ENCODE measurements at places on chromosomes 7 and 10.

DNA sequence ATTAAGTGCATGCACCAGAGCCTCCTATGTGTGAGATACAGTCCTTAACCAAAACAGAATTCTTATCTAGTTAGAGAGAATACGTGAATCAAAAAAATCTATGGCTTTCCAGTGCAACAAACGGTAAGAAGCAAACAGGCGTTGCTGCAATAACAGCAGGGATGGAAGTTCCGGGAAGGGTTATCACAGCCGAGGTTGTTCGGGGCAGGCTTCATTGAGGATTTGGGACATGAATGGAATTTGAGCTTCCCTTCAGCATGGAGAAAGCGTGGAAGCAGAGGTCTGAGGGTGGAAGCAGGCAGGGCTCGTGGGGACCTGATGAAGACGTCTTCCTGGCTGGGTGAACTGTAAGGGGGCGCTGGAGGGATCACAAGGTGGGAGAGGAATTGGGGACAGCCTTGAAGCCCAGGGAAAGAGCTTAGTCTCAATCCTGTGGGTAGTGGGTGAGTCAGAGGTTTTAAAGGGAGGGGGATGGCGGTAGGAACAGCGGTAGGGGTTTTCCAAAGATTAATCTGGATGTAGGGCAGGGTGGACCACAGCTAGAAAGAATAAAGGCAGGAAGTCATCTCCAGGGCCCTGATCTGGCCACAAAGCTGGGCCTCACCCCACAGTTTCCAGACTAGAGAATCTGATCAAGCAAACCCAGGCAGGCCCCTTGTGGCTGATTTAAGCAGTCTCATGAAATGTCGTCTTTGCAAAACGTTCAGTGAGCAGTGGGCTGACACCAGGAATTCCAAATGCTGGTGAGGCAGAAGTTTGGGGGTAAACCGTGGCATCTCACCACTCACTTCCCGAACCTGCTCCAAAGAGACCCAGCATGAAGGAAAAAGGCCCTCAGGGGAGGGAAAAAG lies 65.1 kb downstream of the CALML3 start:
- peak; percentile 28 for DNase-seq

DNA sequence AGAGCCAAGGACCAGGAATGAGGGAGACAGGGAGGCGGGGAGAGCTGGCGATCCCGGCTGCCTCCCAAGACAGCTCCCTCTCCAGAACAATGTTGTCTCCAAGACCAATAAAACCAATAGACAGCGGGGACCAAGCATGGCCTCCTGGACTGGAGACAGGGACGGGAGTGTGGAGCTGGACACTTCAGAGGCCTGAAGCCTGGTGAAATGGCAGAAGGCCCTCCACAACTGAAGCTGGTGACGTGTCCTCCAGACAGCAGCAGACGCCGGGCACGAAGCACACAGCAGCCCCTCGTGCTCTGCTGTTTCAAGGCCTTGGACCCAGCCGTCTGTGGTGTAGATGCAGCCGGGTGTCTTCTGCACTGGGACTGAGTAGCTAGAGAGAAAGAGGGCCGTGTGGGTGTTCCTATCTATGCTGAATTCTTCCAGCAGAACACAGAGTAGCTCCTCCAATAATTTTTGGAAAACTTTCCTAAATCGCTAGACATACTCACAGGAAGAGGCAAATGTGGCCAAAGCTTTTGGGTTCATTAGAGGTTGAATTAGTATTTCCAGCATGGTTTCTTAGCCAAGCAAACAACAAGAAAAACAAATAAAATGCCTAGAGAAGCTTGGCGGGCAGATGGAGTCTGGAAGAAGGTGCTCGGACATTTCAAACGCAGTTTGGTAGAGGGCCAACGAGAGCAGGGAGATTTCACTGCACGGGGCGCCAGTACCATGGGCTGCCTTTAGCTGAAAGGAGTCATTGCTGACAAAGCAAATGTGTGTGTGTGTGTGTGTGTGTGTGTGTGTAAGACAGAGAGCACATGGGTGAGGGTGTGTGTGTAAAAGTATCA lies 570.4 kb downstream of the TCERG1L start:
- no peak for DNase-seq

DNA sequence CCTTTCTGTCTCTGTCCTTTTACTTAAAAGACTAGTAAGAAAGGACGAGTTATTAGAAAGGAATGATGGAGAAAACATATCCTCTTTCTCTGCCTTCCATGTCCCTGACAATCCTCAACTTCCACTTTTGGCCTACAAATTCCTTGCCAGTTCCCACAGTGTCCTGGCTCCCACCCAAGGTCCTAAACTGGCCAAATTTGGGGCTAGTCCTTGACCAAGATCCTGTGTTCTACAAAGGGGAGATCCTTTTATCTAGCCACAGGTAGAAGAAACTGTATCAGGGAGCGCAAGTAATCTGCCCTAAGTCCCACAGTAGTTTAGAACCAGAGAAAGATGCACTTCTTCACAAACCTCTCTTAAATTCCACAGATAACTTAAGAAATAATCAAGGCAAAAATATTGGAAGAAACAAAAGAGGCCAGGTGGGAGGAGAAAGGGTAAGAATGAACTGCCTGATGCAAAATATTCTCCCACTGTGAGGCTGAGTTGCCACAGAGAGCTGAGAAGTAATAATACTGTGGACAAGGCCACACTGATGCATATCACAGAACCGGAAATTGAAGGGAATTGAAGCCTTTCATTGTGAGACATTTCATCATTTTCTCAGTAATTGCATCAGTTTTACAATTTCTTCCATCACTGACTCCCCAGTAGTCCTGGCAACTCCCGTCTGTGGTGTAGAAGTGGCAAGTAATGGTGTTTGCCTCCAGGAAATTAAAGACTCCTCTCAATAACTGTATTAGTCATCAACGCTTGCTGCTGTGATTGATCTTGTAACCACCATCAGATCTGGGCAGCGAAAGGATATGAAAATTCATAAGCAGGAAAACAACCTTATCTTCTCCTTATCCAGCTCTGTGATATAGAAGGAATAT lies 47.2 kb downstream of the DNAJC12 start:
- DNase-seq = peak; percentile 73

DNA sequence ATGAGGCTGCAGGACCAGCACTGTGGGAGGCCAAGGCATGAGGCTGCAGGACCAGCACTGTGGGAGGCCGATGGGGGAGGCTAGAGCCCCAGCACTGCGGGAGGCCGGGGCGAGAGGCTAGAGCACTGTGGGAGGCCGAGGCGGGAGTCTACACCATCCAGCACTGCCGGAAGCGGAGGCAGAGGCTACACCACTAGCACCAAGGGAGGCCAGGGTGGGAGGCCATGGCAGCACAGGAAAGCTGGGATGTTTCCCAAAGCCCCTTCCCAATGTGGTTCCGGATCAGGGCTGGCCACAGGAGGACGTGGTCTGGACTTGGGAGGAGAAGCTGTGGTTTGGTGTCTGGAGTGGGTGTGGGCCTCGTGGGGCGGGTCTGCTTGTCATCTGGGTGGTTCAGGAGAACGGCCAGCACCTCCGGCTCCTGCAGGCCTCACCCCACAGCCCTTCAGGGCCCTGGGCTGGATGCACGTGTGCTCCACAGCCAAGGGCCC lies 43.6 kb downstream of the PDGFA start:
- no peak for DNase-seq

DNA sequence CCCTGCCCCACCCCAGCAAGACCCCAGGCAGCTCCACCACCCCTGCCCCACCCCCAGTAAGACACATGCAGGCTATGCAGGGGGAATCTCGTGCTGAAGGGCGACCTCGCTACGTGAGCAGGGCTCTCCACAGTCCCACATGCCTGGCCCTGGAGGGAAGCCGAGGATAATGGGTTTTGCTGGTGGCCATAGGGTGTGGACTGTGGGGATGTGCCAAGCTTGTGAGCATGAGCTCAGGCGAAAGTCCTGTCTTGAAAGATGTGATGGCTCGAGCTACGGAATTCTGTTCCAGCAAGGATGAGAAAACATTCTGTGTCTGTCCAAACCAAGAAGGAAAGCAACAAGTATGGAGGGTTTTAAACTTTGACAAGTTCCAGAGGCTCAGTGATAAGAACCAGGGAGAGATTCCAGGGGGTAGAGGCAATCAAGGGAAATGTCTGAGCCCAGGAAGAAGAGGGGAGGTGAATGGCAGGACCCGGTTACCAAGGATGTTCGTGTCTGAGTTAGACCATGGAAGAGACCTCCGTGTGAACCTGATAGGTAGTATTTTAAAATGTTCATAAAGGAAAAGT lies 63.1 kb downstream of the PYROXD2 start:
- no peak for DNase-seq

GRCh38 chr10:80158598-80159127 lies 26.1 kb downstream of the PLAC9 start:
- DNase-seq = peak; percentile 97

- DNase-seq = peak; percentile 85
These were observed 837 bp upstream of the IGFBP3 start for GRCh38 chr7:45921699-45922519.

DNA sequence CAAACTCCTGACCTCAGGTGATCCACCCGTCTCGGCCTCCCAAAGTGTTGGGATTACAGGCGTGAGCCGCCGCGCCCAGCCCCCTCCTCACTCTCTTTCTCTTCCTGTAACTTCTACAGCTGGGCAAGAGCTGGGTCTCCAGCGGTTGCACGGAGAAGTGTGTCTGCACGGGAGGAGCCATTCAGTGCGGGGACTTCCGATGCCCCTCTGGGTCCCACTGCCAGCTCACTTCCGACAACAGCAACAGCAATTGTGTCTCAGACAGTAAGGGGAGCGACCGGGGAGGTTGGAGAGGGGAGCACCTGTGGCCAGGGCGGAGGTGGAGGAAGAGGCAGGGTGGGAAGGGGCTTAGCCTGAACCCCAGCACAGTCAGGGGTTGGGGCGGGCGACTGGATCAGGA lies 41.4 kb downstream of the EPHB4 start:
- no peak for DNase-seq

GRCh38 chr10:77104459-77104980 lies 533.1 kb downstream of the KCNMA1 start:
- peak; percentile 93 for DNase-seq

DNA sequence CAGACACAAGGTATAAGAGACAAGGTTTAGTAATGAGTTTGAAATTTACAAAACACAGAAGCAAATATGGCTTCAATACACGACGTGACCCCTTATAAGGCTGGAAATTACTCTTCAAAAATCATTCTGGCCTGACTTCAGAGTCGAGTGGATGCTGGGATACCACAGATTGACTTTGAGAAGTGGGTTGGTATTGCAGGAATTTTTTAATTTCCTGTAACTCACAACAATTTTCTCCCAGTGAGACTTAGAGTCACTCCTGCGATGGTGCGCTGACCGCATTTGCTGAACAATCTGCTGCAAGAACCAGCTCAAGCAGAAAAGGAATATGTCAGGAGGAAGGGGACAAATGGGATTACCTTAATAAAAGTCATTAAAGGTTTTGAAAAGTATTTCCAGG lies 132.1 kb downstream of the EMX2 start:
- no peak for DNase-seq

DNA sequence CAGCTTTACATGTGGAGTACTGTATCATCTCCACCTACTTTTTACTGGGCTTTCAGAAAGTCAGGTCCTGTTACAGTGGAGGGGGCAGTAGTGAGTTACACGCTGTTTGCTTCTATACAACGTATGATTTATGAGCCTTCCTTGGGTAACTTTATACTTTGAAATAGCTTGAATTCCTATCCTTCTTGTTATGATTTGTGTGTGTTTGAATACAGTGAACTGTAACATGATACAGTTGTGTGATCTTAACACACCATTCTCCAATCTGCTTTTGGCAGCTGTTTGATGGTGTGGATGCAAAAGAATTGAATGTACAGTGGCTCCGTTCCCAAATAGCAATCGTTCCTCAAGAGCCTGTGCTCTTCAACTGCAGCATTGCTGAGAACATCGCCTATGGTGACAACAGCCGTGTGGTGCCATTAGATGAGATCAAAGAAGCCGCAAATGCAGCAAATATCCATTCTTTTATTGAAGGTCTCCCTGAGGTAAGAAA lies 41.7 kb downstream of the SP8 start:
- DNase-seq = no peak

GRCh38 chr7:79176859-79177477 lies 276.5 kb downstream of the MAGI2 start:
- DNase-seq = peak; percentile 70

DNA sequence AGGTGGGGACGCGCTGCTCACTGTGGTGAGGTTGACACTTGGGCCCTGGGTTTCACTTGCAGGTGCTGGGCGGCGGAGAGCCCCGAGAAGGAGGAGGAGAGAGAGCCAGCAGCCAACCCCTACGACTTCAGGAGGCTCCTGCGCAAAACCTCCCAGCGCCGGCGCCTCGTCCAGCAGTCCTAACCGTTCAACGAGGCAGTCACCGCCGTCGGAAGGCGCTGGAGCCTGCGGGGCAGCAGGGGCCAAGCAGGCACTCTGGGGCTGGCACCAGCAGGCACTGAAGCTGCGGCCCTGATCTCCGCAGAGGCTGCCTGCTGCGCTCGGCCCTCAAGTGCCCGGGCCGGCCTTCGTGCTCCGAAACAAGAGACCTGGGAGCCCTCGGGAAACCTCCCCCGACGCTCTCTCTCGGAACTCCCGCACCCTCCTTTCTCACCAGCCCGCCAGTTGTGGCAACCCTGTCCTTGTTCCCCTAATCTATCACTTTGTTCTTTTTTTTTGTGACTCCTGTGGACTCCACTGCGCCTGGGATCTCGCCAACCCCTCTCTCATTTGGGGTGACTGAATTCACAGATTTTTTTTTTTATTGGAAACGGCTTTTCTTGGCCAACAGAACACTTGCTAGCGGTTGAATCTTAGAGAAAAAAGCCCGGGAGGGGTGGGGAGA lies 4.7 kb upstream of the GAD2 start:
- no peak for DNase-seq

DNA sequence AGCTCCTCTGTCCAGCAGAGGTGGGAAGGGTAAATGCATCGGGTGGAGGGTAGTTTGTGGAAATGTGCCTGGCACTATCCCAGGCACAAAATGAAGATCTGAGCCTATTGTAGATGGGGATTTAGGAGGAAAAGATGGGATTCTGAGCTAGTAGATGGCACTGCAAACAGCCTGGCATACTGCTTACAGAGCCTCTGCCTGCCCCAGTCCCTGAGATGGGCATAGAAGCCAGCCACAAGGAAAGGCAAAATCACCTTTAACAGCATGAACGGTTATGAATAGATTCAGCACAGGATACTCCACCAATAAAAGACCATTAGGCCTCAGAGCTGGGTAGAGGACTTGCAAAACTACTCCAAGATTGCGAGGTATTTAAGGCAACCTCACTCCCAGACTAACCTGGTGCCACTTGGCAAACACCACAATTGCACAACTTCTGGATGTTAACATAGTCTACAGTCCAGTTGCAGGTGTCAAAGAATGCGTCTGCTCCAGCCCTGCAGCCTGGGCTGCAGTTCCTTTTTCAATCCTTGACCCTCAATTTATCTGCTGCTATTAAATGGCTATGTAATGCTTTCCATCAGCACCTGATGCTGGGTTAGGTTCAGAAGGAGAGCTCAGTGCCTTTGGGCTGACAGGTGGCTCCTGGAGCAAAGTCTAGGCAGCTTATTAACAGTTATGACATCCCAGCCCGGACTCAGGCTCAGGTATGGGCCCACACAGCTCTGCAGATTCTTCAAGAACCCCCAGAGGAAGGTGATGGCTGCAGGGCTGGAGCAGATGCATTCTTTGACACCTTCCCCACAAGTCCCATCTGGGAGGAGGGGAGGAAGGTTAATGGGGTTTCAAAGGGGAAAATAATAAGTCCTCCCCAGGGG lies 34.0 kb downstream of the CDHR3 start:
- no peak for DNase-seq

- DNase-seq = no peak
These were observed 245.1 kb downstream of the STK31 start for GRCh38 chr7:23955145-23955544.
